Panc1 (cell line): ENCODE measurements at places on chromosomes 4 and X. TPM values are rescaled to one million over a fixed set of nuclear protein-coding genes. Genes with fewer than 3 reads are reported as not detected.

DNA sequence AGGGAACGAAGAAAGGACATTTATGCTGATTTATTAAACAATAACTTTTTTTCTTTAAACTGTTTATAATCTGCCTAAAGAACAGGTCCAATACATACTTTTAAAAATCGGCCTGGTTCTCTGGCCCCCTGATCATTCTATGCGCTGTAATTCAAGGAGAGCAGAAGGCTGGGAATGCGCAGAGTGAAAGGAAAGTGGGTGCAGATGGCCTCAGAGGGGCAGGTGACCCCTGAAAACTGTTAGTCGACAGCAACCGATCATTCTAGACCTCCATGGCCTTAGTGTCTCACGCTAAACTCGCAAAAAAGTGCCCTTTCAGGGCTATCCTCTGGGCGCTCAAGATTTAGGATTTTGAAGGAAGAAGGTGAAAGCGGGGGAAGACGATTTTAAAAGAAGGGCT lies 2.2 kb downstream of the PDE5A start:
- DNase-seq: no peak

DNA sequence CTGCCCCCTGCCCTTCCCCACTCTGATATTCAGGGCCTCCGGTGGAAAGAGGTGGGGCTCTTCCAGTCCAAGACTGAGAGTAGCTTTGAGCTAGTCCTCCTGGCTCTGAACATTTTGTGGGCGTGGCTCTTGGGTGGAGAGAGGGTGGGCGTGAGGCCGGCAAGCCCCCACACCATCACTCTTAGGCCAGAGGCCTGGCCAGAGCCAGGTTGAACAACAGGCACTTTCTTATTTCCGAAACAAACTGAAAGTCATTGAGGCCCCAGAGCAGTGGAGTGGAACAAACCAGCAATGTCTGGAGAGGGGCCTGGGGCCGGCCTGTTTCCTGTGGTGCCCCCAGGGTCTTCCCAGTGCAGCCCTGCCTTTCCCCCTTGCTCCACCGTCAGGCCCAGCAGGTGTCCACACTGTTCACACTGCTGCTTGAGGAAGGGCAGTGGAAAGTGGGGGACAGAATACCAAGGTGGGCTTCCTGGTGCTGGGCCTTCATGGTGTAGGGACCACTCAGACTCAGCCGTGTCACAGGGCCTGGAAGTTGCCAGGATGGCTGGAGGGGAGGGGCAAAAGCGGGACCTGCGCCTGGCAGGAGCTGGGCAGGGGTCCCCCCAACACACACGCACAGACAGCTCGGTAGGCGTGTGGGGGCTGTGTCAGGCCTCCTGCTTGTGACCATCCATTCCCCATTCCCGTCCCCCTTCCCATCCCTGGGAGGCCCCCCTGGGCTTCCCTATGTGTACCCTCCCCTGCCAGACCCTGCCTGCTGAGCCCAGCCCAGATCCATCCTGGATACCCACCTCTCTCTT lies 2.9 kb downstream of the ADRA2C start:
- no peak for DNase-seq

GRCh38 chr4:189780391-189780790 lies 160.3 kb upstream of the FRG1 start:
- DNase-seq: no peak

GRCh38 chr4:158652920-158653319 lies 18.8 kb downstream of the C4orf46 start:
- no peak for DNase-seq

DNA sequence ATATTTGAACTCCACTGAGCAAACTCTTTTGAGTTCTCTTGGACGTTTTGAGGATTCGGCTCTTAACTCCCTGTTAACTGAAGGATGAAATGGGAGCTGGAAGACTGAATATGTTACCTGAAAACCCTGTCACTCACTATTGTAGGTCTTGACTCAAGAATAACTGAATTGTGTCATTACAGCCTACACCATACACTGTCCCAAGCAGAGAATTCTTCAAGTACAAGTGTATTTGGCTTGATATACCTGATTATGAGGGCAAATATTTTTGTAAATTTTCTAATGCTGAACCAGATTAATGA lies 276.1 kb downstream of the CFAP299 start:
- DNase-seq: no peak

DNA sequence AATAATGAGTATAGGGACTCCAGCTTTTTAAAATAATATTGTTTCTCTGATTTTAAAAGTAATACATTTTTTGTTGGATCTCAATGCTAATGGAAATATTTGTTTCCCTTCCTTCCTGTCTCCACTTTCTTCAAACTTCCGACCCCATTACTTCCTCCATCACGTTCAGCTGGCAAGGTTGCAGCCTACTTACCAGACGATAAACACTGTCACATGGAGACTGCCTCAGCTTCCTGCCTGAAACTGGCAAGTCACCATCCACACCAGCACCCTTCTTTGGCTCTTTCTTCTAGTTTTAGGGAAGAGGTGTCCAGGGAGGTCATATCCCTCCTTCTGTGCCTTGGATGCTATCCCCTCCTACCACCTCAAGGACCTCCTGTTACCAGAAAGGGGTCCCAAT lies 3.4 kb upstream of the INTU start:
- no peak for DNase-seq

DNA sequence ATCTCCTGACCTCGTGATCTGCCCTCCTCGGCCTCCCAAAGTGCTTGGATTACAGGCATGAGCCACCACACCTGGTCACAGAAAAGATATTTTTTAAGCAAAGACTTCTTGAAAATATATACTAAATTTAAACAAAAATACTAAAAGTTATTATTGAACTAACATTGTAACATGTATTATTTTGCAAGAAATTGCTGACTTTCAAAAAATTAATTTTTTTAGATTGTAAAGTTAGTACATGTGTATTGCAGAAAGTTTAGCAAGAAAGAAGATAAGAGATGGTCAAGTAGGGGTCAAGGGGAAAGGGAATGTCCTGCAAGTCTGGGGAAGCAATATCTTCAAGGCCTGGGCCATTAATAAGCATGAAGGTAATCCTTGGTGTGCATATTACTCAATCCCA lies 54.3 kb upstream of the HPGDS start:
- no peak for DNase-seq

GRCh38 chr4:155881555-155881954 lies 15.5 kb upstream of the ASIC5 start:
- DNase-seq: no peak

- no peak for DNase-seq
Observed at GRCh38 chrX:131791608-131792355, 231.3 kb upstream of the STK26 start.

- no peak for DNase-seq
Observed at GRCh38 chr4:64582492-64582891, 173.2 kb upstream of the TECRL start.

DNA sequence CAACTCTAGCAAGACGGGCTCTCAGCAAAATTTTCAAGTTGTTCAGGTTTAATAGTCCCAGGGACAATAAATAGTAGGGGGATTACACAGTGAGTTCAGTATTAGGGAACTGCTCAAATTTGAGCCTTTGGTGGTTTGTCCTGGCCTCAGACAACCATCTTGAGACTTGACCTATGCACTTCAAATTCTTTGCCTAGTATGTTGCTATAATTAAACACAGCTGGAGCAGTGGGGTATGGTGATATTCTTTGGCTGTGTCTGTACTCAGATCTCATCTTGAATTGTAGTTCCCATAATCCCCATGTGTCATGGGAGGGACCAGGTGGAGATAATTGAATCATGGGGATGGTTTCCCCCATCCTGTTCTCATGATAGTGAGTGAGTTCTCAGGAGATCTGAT lies 43.3 kb upstream of the TEX13A start:
- DNase-seq: no peak

DNA sequence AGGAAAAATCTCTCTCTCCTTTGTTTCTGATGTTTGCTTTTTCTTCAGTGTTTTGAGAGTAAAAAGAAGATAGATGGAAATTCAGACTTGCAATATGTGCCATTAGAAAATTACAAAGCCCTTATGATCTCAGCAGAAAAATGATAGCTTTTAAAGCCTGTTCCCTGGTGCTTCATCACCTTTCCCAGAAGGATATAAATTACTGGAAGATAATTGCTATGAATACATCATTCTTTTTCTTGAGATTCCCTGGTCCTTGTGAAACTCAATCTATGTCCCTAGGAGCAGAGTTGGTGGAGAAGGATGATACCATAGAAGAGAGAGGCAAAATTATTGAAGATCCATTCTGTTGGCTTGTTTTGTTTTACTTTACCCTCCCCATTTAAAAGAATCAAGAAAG lies 86.5 kb downstream of the GLRA3 start:
- DNase-seq: no peak

DGKK gene
- total RNA-seq: not detected

TRIM75 gene
- not detected for total RNA-seq

PABPC1L2B gene
- total RNA-seq: not detected

CCNA2 gene
- 31.8 TPM for total RNA-seq
